Stimulated activated naive CD8-positive, alpha-beta T cell treated with anti-CD3 and anti-CD28 coated beads, Interleukin-15, amount 100 ng/mL, for 72 hours (primary cell): ENCODE measurements at places on chromosomes 3 and 15.

- no peak for DNase-seq
Measured at GRCh38 chr3:62559831-62560445, 186.6 kb upstream of the FEZF2 start.

- no peak for DNase-seq
Measured at GRCh38 chr3:195123281-195123691, 147.7 kb downstream of the XXYLT1 start.

GRCh38 chr15:73865904-73866303 lies 7.5 kb upstream of the TBC1D21 start:
- no peak for DNase-seq

DNA sequence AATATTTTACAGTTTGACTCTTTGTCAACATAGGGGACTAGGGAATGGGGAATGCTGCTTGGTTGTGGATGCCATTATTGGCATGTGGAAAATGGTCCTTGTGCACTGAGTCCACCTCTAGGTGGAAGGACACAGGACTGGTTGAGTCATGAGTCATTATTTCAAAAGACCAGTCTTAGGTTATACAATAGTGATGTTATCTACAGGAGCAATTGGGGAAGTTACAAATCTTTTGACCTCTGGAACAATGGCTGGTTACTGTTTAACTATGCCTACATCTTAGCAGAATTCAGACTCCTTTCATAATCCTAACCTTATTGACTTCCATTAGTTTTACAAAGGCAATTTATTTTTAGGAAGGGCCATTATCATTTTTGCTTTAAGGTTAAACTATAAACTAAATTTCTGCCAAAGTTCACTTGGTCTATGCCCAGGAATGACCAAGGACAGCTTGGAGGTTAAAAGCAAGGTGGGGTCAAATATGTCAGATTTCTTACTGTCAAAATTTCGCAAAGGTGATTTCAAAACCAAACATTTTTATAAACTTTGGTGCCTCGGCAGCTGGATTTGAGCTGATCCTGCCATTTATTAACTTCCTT lies 11.8 kb upstream of the CCR8 start:
- DNase-seq, result no peak

DNA sequence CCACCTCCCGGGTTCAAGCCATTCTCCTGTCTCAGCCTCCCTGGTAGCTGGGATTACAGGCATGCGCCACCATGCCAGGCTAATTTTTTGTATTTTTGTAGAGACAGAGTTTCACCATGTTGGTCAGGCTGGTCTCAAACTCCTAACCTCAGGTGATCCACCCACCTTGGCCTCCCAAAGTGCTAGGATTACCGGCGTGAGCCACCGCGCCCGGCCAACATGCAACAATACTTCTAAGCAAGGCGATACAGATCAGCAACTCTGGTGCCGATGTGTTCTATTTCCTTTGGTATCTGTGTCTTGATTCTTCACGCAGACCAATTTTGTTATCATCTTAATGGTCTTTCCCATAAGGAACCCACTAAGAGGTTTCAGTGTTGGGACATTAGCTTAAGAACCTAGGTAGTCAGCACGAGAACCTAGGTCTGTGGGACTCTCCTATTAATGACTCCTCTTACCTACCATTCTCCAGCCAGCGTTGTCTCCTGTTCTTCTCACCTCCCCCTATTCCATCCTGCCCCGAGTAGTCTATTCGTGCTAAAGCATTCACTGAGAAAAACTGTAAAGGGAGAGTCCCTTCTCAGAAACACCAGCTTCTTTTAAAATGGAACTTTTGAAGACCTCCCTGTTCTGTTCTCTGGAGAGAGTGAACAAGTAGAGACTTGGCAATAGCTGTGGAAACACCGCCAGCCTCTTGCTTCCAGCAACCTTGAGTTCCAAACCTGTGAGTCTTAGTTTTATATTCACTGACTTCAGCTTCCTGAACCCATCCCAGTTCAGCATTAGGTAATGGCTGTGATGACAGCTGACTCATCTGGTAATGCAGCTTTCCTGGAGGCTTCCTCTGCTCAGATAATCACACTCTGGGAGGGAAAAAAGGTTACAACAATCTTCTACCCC lies 61.2 kb downstream of the TSC22D2 start:
- no peak for DNase-seq

DNA sequence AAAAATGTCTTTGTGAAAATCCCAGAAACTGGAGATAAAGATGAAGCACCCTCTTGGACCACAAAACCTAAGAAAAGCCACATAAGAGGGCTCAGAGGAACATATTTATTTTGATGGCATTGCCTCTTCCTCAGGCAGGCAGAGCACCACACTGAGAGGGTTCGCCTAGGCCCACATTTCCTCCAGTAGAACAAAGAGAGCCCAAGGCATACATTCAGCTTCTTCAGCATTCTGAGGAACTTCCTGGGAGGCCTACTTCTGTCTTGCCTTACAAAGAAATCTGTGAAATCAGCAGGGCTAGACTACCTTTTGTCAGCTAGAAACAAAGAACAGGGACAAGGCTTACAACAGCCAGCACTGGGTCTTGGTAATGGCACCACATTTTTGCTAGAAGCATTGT lies 1325.3 kb downstream of the SI start:
- no peak for DNase-seq

DNA sequence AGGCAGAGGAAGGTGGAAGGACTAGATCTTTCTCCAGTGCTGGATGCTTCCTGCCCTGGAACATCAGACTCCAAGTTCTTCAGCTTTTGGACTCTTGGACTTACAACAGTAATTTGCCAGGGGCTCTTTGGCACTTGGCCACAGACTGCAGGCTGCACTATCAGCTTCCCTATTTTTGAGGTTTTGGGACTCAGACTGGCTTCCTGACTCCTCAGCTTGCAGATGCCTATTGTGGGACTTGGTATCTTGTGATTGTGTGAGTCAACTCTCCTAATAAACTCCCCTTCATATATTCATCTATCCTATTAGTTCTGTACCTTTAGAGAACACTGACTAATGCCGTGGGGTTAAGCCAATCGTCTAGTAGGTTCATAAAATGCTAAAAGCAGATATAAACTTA lies 8.8 kb upstream of the B3GNT5 start:
- no peak for DNase-seq

GRCh38 chr15:58163985-58164384 lies 25.8 kb downstream of the AQP9 start:
- no peak for DNase-seq

GRCh38 chr15:92077353-92078085 lies 224.0 kb downstream of the SLCO3A1 start:
- DNase-seq, result peak; percentile 60

DNA sequence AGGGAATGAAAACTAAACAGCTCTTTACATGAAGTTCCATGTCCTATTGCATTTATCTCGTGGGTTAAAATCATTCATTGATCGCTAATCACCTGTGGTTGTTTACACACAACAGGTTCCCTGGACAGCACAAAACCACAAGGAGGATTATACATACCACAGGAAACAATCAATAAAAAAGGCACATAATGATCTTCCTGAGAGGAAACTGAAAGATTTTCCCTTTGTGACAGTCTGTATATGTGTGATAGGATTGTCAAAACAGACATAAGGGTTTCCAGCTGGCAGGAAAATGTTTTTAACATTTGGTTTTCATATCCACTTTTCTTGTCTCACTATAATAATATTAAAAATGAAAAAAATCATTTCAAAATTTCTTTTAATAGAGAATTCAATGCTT lies 541.8 kb downstream of the NLGN1 start:
- DNase-seq, result no peak

GRCh38 chr15:25703726-25704125 lies 159.4 kb downstream of the ATP10A start:
- no peak for DNase-seq

DNA sequence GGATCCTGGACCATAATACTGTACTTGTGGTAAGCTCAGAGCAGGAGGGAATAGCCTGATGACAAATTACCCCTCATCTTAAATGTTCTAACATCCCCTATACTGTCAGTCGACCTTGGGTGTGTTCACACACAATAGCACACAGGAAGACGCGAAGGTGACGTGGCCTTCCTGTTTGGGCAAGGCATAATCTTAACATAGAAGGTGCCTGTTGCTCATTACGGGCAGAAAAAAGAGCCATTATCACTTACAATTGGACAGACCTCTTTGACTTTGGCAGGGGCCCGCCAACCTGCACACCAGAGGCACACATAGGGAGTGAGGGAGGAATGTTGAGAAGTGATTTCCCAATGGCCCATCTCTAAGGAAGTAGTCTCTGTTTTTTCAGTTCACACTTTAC lies 144.2 kb downstream of the ANO10 start:
- peak; percentile 30 for DNase-seq

GRCh38 chr15:29920515-29920914 lies 98.2 kb upstream of the TJP1 start:
- no peak for DNase-seq

- DNase-seq, result no peak
Measured at GRCh38 chr15:90839187-90840071, 29.0 kb upstream of the FURIN start.

- no peak for DNase-seq
Measured at GRCh38 chr15:67509918-67510317, 11.0 kb upstream of the C15orf61 start.

DNA sequence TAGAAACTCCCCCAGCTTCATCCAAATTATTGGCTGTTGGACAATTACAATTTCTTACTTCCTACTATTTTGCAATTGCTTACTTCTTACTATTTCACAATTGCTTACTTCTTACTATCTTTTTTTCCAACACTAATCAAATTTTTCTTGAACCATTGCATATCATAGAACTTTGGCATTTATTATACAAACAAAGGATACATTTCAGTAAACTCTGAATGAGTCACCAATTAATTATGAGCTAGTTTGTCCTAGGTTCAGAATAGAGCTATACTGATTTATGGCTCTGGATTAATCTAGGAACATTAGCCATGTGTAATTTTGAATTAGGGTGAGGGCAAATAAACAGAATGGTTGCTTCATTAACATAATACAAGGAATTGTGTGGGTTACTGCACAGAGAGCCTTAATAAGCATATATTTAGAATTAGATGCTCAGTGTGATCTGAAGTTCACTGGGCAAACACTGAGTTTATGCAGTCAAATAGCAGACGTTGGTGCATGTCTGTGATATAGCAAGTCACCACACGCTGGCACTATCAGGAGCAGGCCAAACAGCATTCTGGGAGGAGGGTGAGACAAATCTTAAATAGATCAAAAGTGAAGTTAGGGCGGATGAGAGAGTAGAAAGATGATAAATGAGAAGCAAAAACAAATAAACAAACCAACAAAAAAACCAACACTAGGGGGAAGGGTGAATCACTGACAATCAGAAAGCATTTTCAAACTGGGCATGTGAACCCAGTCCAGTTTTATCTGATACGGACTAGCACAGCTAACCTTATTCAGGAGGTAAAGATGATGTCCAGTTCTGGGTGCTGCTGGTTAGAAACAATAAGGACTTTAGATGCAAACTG lies 21.5 kb downstream of the GABRR3 start:
- DNase-seq, result no peak

DNA sequence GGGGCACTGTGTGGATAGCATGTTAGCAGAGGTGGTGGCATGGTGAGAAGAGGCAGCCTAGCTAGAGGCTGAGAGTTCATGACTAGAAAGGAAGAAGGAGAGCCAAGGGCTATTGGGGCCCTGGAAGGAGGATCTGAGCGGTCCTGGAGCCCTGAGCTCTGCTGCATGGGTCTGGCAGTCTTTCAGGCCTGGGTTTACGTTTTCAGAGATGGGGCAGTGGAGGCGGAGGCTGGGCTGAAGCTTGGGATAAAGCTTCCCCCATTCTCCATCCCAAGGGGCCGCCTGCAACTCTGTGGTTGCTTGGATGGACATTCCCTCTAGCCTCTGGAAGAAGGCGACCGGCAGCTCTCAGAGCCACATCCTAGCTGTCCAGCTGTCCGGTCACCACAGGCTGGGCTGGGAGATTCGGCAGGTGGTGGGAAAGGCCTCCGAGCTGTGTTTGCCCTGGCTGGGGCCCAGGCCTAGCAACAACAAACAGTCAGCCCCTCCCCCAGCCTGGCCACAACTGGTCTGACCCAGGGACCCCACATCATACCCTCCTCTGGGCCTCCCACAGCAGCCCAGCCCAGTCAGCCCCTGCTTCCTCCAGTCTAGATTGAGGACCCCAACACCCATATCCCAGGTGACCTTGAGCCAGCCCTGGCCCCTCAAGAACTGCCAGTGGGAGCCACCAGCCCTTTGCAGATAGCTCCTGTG lies 1.8 kb upstream of the SLC38A3 start:
- DNase-seq, result no peak

DNA sequence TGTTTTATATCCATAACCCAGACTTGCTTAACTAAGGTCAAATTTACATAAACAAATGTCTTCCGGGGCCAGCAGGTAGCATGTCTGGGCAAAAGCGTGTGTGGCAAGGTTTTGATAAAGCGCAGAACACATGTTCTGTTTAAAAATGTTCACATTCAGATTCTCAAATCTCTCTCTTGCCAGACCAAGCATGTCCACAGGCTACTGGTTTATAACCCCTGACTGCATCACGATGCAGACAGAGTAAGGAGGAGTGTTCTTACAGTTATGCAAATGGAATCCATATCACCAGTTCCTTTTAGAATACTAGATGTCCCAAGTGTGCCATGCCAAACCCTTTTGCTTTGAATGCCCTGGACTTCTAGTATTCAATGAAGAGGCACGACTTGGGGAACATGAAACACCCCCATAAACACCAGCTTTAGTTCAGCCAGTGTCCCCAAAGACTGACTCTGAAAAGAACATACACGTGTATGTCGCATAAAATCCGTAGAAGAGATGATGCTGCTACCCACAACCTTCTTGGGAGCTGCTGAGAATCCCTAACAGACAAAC lies 412.0 kb downstream of the CNTN4 start:
- no peak for DNase-seq

DNA sequence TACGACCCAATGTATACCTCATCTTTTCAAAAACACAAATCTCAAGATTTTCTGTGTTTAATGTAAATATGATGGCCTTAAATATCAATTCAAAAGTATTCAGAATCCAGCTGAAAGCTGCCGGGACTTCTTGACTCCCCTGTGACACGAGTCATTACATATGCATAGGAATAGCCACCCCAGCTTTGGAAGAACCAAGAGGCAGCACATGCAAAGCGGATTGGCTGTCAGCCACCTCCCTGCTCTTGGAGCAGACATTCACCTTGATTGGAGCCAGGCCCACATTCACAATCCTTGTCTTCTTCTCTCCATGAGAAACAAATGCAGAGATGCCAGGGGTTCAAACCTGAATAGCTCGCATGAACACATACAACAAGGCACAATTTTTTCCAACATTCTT lies 10.8 kb upstream of the CAV3 start:
- no peak for DNase-seq

DNA sequence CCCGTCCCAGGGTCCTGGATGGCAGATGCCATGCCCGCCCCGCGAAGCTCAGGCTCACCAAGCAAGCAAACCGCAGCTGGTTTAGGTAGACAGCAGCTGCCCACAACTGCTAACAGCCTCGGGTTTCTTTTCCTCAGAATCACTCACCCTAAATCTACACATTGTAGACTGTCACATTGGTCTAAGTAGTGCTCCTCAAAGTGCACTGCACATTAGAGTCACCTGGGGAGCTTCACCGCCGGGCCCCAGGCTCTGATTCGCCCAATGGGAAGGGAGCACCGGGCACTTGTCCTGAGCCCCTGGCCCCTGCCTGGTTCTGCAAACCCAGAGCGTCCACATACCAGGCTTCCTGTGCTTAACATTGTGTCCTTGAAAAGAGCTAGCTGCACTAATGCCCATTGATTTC lies 752 bp downstream of the OCA2 start:
- DNase-seq, result no peak

- DNase-seq, result no peak
Measured at GRCh38 chr15:95988574-95988887, 342.0 kb upstream of the NR2F2 start.
